ENCODE measurements at places on chromosomes 7 and 10.

GRCh38 chr10:22573820-22574569 is 140.4 kb downstream of the PIP4K2A start:
- peak; percentile 26 for DNase-seq

DNA sequence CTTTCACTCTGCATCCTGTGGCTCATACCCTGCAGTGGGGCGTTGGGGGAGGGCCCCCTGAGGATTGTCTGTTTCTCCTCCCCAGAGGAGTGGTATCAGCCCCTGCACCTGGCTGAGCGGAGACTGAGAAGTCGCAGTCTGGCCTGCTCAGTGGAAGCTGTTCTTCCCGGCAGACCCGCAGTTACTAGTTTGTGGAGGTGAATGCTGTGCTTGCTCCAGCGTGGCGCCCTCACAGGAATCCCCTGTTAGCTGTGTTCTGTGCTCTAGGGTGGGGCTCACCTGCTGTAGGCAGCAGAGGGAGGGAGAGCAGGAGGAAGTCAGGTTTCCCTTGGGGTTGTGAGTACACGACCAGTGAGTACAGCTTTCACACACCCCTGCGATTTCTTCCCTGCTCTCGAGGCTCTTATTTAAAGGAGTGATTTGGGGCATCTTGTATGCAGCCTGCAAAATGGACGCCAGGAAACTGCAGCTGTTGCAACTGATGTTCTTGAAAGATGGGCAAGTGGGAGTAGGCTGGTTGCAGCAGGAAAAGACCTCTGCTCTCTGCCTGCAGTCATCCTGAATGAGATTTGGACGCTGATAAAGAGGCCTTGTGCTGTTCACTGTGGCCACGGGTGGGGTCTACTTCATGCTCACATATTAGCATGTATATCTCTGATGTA is 66.4 kb downstream of the HK1 start:
- DNase-seq, result no peak

- DNase-seq, result no peak
Observed at GRCh38 chr10:133091316-133091715, 3.6 kb downstream of the ADGRA1 start.

- no peak for DNase-seq
Observed at GRCh38 chr7:18469316-18469715, 26.2 kb upstream of the HDAC9 start.

GRCh38 chr10:29780639-29781038 is 145.9 kb upstream of the SVIL start:
- DNase-seq, result no peak
